ENCODE measurements at places on chromosomes 7 and 10.

DNA sequence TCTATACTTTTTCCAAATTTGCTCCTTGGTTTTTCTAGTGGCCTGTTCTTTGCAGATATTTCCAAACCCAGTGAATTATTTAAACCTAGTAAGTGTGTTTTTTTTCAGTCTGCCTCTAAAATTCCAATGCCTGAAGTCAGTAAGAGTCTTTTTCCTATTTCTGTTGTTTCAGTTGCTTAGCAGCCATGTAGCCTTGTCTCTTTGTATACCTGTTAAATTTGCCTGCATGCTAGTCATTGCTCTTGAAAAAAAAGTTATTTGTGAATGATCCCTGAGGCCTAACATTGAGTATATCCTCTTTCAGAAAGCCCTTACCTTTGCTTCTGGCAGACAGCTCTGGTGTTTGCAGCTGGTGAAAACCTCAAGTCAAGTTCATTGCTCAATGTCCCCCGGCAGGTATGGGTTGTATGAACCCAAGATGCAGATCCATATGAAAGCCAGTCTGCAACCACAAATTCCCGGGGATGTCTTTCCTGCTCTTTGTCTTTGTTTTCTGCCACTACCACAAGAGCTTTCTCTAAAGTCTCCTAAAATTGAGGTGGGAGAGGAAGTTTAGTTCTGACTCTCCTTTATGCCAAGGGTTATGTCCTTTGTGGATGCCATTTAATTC lies 35.7 kb downstream of the CH25H start:
- DNase-seq = no peak

DNA sequence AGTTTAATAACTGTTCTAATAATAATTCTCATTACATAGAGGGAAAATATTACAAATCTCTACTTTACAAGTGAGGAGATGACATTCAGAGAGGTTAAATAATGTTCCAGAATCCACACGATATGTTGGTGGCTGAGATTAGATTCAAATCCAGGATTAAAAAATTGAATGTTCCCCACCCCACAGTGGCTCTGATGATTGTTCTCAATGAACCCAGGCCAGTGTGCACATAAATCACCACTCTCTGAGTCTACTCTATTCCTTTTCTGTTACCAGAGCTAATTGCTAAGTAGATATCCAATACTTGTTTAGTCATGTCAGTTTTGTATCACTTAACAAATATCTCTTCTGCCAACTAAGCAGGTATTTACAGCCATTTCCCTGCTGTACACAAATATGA lies 281.0 kb downstream of the ABCA13 start:
- DNase-seq = no peak

GRCh38 chr10:118963341-118963740 lies 66.2 kb upstream of the NANOS1 start:
- DNase-seq = no peak

GRCh38 chr10:133274751-133275683 lies 1.7 kb downstream of the ADAM8 start:
- no peak for DNase-seq

DNA sequence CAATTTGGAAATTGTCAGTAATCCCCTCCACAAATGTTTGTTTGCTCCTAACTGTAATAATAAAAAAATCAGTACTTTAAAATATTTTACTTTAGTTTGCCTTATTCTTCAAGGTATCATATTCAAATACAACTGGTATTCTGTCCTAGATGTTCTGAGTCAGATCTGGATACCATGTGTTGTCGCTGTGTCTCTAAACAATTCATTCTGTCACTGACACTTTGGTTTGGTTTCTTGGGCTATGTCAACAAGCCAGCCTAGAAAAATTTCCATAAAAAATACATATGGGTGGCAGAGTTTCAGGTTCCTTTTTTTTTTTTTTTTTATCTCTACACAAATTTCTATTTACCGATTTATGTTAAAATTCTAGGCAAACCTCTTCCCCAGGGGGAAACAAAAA lies 33.2 kb upstream of the SEMA3D start:
- DNase-seq = no peak
